ENCODE measurements at places on chromosomes 6 and 20. TPM values are rescaled to one million over a fixed set of nuclear protein-coding genes. Genes with fewer than 3 reads are reported as not detected.

GRCh38 chr6:9197726-9198125 is 762.4 kb upstream of the SLC35B3 start:
- no peak for DNase-seq

- no peak for DNase-seq
These were observed 86.6 kb upstream of the BMP2 start for GRCh38 chr20:6680854-6681253.

DNA sequence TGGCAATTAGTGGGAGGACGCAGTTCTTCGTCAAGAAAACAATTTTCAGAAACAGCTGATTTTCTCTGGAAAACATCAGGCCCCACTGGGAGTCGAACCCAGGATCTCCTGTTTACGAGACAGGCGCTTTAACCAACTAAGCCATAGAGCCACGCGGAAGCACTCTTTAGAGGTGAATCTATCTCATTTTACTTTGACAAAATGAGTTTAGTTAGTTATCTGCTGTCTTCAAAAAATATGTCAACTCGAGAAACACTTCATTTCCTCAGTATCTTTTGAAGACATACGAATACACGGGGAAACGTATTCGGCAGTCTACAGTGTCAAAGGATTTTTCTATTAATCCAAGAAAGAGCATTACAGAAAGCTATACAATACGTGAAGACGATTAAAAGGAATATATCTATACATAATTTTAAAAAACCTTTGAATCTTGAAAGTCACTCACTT is 26.7 kb downstream of the GPX6 start:
- DNase-seq, result no peak

DNA sequence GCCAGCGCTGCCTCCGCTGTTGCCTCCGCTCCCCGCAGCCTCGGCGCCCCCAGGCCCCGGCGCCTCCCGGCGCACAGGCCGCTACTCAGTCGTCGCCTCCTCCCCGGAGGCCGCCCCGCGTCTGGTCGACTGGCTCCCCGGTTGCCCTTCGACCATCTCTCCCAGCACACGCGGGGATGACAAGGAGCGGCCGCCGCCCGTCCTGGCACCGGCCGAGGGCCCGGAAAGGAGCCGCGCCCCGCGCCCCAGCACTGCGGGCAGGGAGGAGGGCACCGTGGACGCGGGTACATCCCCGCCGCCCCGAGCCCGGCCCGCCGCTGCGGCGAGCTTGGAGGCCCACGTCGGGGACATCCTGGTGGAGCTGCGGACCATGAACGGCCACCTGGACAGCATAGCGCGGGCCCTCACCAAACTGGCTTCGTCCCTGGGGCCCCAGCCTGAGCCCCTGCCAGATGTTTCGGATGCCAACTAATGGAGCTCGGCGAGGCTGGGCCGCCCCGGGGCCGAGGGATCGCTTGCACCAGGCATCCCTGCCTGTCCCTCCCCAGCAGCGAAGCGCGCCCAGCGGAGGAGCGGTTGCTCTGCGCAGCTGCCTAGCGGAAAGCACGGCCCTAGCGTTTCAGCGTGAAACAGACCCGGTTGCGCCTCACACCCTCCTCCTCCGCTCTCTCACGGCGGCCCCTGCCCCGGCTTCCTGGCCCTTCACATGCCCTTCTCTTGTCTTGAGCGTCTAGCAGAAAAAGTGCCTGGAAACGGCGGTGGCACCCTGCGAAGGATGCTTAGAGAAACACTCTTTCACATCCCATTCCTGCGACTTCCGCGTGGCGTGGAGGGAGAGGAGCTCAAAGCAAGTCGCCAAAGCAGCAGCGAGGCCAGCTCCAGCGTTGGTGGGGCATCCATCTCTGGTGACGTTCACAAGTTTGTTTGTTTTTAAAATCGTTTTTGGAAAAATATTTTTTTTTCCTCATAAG is 285.8 kb upstream of the SUPT3H start:
- DNase-seq, result no peak

DNA sequence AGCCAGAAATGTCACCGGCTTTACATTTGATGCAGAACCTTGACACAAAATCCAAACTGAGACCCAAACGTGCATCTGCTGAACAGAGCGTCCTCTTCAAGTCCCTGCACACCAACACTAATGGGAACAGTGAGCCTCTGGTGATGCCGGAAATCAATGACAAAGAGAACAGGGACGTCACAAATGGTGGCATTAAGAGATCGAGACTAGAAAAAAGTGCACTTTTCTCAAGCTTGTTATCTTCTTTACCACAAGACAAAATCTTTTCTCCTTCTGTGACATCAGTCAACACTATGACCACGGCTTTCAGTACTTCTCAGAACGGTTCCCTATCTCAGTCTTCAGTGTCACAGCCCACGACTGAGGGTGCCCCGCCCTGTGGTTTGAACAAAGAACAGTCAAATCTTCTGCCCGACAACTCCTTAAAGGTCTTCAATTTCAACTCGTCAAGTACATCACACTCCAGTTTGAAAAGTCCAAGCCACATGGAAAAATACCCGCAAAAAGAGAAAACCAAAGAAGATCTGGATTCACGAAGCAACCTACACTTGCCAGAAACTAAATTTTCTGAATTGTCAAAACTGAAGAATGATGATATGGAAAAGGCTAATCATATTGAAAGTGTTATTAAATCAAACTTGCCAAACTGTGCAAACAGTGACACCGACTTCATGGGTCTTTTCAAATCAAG is 108.4 kb downstream of the RTN4IP1 start:
- no peak for DNase-seq

GRCh38 chr6:152978058-152978457 is 4.8 kb downstream of the FBXO5 start:
- DNase-seq, result no peak

GRCh38 chr6:343960-344815 is 47.4 kb upstream of the IRF4 start:
- no peak for DNase-seq

GRCh38 chr6:159214281-159214680 is 45.1 kb downstream of the FNDC1 start:
- DNase-seq, result no peak

DNA sequence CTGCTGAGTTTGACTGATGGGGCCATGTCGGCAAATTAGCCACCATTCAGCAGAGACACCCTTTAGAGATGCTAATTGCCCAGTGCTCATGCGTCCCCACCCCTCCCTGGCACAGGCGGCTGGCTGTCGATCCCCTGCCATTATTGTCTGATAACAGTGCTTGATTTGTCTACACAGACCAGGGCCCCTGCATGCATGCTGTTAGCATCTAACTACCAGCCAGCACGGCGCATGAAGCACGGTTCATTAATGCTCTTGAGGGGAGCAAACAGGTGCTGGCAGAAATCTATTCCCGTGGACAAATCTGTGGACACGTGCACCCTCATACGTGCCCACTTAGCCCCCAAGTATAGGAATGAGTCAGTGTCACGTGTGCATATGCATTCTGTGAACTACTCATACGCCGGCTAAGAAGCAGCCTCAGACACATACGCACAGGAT is 32.2 kb downstream of the KCNB1 start:
- DNase-seq, result no peak

DNA sequence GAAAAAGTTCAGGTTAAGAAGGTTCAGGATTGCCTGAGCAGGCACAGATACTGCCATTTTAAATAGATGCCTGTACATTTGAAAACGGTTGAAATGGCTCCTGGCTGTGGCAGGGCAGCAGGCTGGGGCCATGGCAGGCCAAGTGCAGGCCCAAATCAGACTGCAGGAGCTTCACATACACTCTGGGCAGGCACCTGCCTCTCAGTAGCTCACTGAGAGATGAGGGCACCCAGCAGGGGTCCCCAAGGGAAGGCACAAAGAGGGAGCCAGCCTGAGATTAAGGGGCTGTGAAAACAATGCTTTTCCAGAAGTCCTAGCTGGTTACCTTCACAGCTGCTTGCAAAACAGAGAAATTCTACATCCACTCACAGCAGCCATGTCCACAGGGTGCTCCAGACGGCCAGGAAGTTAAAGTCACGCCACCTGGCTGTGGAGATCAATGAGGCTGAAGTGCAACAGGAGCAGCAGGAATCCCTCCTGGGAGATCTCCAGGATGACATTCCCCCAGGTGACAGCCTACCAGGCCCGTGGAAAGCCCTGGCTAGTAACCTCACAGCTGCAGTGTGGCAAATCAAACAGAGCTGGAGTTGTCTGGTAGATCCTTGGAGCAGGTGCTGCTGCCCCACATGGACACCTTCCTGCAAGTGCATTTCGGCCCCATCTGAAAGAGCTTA is 6.2 kb upstream of the RAET1E start:
- no peak for DNase-seq

- peak; percentile 47 for DNase-seq
These were observed 14.6 kb downstream of the CD40 start for GRCh38 chr20:46132705-46133120.

GRCh38 chr20:31666258-31667042 is 28.7 kb downstream of the COX4I2 start:
- DNase-seq, result no peak

DNA sequence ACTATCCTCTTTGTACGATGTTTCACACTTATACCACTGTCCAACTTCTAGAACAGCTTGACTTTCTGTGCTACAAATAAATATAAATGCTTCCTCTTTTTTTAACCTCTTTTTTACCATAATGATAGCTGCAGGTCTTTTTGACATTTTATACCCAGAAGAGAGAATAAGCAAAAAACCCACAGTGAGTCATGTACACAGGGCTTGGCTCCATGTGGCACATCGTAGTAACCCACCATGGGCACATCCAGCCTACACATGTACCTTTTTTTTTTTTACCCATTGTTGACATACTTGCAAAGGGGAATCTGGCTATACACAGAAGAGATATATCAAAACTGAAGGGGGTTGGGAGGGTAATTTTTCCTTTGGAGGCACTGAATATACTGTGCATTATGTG is 59.5 kb upstream of the RSPO3 start:
- DNase-seq, result no peak

DNA sequence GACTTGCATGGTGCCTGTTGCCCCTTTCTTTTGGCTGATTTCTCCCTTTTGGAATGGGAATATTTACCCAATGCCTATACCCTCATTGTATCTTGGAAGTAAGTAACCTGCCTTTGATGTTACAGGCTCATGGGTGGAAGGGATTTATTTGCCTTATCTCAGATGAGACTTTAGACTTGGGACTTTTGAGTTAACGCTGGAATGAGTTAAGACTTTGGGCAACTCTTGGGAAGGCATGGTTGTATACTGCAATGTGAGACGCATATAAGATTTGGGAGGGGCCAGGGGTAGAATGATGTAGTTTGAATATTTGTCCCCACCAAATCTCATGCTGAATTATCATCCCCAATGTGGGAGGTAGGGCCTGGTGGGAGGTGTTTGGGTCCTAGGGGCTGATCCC is 75.5 kb downstream of the SYCP2 start:
- DNase-seq, result no peak

DNA sequence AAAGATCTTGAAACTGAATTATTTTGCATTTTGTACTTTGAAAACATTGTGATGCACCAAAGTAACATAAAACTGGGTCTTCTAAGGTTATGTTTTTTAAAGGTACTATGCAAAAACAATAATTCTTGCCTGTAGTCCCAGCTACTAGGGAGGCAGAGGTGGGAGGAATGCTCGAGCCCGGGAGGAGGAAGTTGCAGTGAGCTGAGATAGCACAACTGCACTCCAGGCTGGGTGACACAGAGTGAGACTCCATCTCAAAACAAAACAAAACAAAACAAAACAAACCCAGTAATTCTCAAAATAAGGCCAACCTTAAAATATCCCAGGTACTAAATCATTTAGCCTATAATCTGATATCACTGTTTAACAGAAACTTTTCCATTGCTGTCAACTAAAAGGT is 269.6 kb downstream of the KHDC1L start:
- DNase-seq, result no peak

DNA sequence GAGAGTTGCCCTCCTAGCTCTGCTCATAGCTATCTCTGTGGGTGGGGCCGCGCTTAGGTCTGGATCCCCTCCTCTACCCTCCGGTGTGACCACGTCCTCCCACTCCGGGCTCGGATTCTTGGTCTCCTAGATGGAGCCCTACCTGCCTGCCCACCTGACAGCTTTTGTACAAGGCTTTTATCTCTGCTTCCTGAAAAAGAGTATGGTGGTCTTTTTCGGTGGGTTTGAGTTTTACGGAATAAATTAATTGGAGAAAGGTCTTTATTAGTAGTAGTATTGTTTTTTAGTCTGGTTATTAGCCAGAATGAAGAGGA is 773 bp downstream of the SMAP1 start:
- peak; percentile 15 for DNase-seq

DNA sequence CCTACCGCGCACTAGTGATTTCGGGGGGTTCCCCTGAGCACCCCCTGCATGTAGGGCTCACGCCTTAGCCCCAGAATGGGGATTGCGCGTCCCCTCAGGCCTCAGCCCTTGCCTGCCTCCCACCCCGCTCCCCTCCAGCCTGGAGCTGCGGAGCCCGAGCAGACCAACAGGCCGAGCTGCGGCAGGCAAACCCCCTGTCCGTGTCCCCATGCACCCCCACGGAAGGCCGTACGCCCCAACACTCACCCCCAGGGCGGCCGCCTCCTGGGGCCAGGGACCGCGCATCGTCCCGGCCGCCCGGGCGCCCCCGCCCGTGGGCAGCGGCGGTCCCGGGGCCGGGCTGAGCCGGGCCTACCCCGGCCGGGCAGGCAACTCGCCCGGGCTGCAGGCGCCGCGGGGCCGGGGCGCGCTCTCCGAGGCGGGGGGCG is 1.2 kb upstream of the KCNB1 start:
- DNase-seq, result no peak

DNA sequence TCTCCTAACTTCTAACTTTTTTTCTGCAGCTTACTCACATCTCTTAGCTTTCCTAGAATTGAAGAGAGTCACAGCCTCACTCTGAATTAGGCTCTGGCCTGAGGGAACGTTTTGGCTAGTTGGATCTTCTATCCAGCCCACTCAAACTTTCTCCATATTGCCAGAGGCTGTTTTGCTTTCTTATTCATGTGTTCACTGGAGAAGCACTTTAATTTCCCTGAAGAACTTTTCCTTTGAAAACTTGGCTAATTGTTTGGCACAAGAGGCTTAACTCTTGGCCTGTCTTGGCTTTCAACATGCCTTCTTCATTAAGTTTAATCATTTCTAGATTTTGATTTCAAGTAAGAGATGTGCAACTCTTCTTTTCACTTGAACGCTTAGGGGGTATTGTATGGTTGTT is 138.2 kb upstream of the PLCB4 start:
- DNase-seq, result no peak

GRCh38 chr20:46013322-46013828 is 4.7 kb downstream of the MMP9 start:
- DNase-seq, result no peak

Gene TMEM30A
- 118 TPM for polyA plus RNA-seq

Gene OLIG3
- polyA plus RNA-seq, result not detected

Gene TASP1
- polyA plus RNA-seq, result 12.6 TPM

Gene ENPP5
- polyA plus RNA-seq, result 18.3 TPM

Gene SLCO4A1
- 3.5 TPM for polyA plus RNA-seq

Gene SLPI
- 0.28 TPM for polyA plus RNA-seq

Gene TNXB
- polyA plus RNA-seq, result 5.6 TPM

Gene CST4
- polyA plus RNA-seq, result not detected

Gene RAET1G
- 0.86 TPM for polyA plus RNA-seq
